Pericardium fibroblast (primary cell): ENCODE measurements at places on chromosomes 7 and 10. TPM values are rescaled to one million over a fixed set of nuclear protein-coding genes. Genes with fewer than 3 reads are reported as not detected.

Gene SAMD9L
- total RNA-seq: 3.0 and 8.8 TPM in 2 replicates

Gene ZMYND11
- 30.7 and 33.5 TPM in 2 replicates for total RNA-seq

Gene ITIH5
- total RNA-seq: 0.47 and 3.5 TPM in 2 replicates

Gene NODAL
- not detected in 2 replicates for total RNA-seq

Gene ASZ1
- not detected in 2 replicates for total RNA-seq

Gene OR2A1
- total RNA-seq: not detected in 2 replicates

Gene FOXP2
- total RNA-seq: 0.58 and 3.3 TPM in 2 replicates

Gene TSPAN15
- 0.82 and 4.0 TPM in 2 replicates for total RNA-seq
